ENCODE measurements at places on chromosomes 11 and 22.

DNA sequence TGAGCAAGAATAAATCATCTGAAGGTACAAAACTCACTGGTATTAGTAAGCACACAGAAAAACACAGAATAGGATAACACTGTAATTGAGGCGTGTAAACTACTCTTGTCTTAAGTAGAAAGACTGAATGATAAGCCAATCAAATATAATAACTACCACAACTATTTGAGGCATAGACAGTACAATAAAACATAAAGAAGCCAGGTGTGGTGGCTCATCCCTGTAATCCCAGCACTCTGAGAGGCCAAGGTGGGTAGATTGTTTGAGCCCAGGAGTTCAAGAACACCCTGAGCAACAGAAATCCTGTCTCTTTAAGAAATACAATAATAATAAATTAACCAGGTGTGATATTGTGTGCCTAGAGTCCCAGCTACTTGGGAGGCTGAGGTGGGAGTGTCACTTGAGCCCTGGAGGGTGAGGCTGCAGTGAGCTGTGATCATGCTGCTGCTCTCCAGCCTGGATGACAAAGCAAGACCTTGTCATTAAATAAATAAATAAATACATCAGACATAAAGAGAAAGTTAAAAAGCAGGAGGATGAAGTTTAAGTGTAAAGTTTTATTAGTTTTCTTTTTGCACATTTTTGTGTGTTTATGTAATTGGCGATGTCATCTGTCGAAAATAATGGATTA is 390.6 kb downstream of the DYNC2H1 start:
- no peak for DNase-seq

DNA sequence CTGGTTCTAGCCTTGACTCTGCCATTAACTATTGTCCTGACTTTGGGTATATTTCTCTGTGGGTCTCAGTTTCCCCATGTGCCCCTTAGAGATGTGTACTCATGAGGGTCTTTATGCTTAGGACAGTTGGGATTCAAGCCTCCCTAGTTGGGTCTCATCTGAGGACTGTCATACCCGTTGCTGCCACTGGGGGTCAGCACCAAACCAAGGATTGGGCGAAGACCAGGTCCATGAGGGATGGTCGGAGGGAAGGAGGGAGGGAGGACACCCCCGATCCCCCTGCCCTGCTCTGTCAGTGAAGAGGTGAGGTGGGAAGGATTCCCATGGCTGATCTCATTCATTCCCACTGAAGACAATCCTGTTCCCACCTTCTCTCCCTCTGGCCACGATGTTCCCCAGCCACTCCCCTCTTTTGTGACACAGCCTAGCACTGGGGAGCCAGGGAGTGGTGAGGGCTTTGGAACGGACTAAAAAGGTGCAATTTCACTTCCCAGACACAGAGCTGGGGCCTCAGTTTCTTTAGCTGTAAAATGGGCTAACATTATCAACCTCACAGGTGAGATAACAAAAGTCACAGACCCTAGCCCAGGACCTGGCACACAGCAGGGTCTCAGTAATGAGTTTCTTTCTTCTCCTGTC is 12.4 kb upstream of the KLHL35 start:
- DNase-seq: peak; percentile 29

DNA sequence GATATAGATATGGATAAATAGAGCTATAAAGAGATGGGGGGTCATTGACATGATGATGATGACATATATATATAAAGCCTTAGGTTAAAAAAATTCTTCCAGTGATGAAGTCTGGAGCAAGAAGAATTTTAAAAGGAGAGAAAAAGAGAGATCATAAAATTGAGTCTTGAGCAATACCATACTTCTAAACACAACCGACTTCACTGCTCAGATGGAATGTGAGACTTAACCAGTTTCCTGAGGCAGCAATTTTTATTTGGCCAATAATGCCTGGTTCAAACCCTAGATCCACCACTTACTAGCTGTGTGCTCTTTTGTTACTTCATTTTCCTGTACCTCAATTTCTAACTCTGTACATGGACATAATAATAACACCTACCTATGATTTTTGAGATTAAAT is 229.5 kb downstream of the TTC28 start:
- no peak for DNase-seq

DNA sequence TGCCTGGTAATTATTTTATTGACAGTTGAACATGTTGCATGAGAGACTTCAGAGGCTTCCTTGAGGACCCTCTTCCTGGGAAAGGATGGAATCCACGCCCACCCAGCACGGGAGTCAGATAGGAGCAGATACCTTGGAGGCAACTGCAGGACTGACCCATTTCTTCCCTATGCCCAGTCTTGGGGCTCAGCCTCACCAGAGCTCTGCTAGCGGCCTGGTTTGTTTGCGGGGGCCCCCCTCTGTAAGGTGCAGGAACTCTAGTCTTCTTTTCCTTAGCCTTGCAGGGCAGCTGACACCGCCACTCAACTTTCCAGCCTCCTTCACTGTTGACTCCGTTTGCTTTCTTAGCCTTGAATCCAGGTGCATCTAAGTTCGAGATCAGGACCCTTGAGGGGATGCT is 1032.8 kb downstream of the BRD1 start:
- no peak for DNase-seq

DNA sequence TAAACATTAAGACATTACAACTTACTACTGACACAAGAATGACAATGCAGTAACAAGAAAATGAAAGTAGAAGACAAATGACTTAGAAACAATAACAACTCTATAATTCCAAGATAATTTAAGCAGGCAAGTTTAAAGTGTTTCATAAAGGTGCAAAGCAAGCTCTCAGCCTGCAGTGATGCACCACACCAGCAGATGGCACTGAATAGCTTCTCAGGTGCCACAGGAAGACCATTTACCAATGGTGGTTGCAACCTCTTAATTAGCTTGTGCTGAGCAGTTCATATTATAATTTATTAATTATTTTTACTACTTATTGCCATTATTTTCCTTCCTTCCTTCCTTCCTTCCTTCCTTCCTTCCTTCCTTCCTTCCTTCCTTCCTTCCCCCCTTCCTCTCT is 60.6 kb downstream of the NXPE2 start:
- peak; percentile 68 for DNase-seq

GRCh38 chr22:28507896-28508295 is 171.7 kb downstream of the TTC28 start:
- DNase-seq: no peak

DNA sequence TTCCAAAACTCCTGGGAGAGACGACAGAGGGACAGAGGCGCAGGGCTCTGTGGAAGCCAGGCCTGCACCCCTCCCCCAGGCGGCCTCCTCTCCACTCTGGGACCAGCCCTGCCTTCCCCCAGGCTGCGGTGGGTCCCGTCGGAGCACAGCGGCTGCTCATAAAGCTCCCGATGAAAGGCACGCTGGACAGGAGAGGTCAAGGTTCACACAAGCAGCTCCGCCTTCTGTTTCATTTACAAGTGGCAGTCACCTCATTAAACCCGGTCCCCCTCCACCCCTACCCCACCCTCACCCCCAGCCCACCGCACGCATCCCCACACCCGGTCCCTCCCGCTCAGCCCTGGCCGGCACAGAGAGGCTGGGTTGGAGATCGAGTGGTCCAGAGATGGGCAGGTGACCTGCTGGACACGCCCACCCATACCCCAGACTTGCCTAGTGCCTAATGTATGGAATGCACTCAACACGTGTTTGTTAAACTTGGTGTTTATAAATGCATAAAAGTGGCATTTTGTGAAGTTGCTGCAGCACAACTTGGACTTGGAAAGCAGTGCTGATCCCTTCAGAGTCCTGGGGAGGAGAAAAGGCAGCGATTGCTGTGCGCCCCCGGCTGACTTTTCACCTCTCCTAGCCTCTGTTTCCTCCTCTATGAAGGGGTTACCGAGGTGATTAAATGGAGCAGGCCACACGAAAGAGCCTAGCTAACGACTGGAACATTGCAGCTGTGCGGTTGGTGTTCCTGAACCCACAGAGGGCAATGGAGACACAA is 26.0 kb downstream of the RPUSD4 start:
- DNase-seq: no peak

GRCh38 chr22:24503137-24503842 is 8.2 kb downstream of the UPB1 start:
- DNase-seq: peak; percentile 10

- DNase-seq: no peak
Measured at GRCh38 chr11:130578738-130579368, 130.4 kb downstream of the ADAMTS15 start.

DNA sequence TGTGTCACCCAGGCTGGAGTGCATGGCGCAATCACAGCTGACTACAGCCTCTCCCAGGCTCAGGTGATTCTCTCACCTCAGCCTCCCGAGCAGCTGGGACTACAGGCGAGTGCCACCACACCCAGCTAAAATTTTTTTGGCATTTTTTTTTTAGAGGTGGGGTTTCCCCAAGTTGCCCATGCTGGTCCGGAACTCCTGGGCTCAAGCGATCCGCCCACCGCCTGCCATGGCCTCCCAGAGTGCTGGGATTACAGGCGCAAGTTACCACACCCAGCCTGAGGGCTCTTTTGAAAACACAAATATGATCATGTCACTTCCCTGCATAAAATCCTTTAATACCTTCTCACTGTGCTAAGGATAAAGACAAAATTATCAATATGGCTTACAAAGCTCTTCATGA is 88.1 kb downstream of the MAML2 start:
- DNase-seq: no peak

GRCh38 chr11:84780689-84781293 is 846.4 kb downstream of the DLG2 start:
- DNase-seq: peak; percentile 29

DNA sequence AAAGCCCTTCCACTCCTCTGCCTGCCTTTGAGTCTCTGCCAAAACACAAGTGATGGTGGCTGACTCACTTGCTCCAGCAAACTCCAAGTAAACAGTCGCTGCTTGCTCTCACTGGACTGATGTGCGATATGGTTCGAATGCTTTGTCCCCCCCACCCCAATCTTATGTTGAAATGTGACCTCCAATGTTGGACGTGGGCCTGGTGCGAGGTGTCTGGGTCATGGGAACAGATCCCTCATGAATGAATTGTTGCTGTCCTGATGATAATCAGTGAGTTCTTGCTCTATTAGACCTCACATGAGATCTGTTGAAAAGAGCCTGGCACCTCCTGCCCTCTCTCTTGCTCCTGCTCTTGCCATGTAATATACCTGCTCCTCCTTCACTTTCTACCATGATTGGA is 747.9 kb downstream of the OPCML start:
- no peak for DNase-seq

- no peak for DNase-seq
Measured at GRCh38 chr11:2843551-2843950, 42.0 kb downstream of the CDKN1C start.

Data from COR-L47 (cell line).